Trophoblast cell (in vitro differentiated cells and primary cell): ENCODE measurements at places on chromosomes 6 and 20.
A peak's percentile ranks its signal among the peaks of the same experiment; 100 is the strongest.

DNA sequence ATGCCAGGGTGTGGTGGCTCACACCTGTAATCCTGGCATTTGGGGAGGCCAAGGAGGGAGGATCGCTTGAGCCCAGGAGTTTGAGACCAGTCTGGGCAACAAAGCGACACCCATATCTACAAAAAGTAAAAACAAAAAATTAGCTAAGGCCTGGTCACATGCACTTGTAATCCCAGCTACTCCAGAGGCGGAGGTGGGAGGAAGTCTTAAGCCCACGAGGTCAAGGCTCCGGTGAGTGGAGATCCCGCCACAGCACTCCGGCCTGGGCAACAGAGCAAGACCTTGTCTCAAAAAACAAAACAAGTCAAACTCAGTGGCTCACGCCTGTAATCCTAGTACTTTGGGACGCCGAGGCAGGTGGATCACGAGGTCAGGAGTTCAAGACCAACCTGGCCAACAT lies 35.6 kb downstream of the SRSF3 start:
- no peak for DNase-seq

GRCh38 chr6:5765141-5765760 lies 241.5 kb downstream of the NRN1 start:
- no peak for DNase-seq

DNA sequence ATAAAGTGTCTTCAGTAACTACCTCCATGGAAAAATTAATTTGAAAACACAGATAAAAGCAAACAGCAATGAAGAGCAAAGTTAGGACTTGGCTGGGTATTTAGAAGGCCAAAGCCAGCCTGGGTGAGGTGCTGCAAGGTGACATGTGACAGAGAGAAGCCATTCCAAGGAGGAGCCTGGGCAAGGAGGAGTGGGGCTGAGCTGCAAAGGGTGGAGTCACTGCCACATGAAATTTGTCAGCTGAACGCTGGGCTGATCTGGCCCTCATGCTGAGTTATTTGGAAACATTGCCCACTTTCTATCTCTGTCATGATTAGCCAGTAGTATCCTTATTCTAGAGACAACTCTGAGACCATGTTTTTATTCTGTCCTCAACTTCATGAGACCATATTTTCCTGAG lies 76.3 kb downstream of the PERP start:
- DNase-seq, result no peak

- peak; percentile 91 for DNase-seq
These were observed 21.1 kb downstream of the RTN4IP1 start for GRCh38 chr6:106608080-106608668.

- DNase-seq, result no peak
These were observed 742.9 kb downstream of the DHX35 start for GRCh38 chr20:39705032-39705431.

- DNase-seq, result no peak
These were observed 78.6 kb upstream of the SMIM8 start for GRCh38 chr6:87243812-87244211.

- no peak for DNase-seq
These were observed 253.8 kb downstream of the TBC1D7 start for GRCh38 chr6:13074415-13075140.

GRCh38 chr20:34715384-34715783 lies 11.2 kb downstream of the TP53INP2 start:
- DNase-seq, result no peak

DNA sequence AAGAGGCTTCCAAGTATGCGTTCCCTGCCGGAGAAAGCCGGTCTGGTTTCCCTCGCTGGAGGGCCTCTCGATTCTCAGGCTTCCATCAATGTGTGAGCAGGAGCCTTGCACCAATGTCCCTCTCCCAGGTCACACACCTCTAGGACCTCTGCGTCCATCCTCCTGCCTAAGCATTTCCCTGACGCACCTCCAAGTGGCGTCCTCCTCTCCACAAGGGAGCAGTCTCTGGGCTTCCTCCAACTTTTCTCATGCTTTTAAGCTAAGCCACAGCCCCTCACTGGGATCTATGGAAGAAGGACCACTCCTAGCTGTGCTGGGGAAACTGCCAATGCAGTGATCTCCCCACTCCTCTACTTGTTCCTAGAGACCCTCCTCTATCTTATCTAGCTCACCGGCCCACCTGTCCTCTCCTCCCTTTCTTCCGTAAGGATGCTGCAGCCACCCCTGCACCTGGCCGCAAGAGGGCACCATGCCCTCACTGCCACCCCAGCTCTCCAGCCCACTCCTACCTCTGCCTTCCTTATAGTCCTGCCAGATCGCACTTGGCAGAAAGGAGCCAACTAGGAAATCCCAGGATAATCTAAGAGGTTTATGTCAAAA lies 258.7 kb downstream of the LRFN2 start:
- peak; percentile 36 for DNase-seq
